Sigmoid colon (tissue), 7 donors: ENCODE measurements at places on chromosomes 4 and X. TPM values are rescaled to one million over a fixed set of nuclear protein-coding genes. Genes with fewer than 3 reads are reported as not detected.
A peak's percentile ranks its signal among the peaks of the same experiment; 100 is the strongest.

DNA sequence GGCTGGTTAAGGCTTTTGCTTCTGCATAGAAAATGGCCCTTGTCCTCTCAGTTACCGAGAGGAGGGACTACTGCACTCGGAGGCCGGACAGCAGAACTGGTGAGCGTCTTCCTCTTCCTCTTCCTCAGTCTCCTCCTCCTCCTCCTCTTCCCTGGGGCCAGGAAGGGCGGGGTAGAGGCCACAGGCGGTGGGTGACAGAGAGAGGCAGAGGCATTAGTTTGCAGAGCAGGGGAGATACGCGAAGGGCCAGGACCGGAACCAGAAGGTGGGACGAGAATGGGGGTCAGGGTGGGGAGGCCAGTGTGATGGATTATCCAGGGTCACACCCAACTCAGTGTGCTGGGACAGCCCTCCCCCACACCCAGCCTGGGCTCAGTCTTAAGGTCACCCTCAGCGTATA is 14.5 kb downstream of the IQSEC2 start:
- DNase-seq = no peak
- no peak overlapping the region for H3K27ac ChIP-seq
- no peaks in the 10 kb centered on the region for H3K36me3 ChIP-seq

Gene AKAP14
- not detected for total RNA-seq

GRCh38 chr4:11494232-11494631 is 65.5 kb upstream of the HS3ST1 start:
- DNase-seq = no peak
- H3K27me3 ChIP-seq = no peaks in the 10 kb centered on the region
- no peaks in the 10 kb centered on the region for H3K4me1 ChIP-seq
- no peaks in the 10 kb centered on the region for H3K36me3 ChIP-seq

- no peak overlapping the region for H3K4me3 ChIP-seq
- no peaks in the 10 kb centered on the region for H3K27me3 ChIP-seq
- no peaks in the 10 kb centered on the region for H3K4me1 ChIP-seq
- no peaks in the 10 kb centered on the region for H3K36me3 ChIP-seq
Measured at GRCh38 chr4:139438141-139438540, 15.8 kb upstream of the RAB33B start.

DNA sequence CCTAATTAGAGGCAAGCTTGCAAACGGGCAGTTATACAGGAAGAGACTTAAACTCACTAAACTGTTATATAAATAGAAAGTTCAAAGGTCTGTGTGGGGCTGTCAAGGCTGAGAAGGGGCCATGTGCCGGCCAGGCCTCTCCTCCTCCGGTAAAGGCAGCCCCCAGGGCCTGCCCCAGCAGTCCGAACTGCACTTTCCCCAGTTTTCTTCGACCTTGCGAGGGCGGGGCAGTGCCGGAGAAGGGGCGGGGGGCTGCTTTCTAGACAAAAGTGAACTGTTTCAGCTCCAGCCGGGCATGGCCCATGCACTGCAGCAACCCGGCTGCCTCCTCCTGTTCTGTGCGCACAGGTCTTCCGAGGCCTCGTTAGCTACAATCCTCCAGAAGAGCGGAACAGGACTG is 4.1 kb downstream of the AFF2 start:
- H3K27me3 ChIP-seq = peaks cover 12% of the 10 kb centered on the region
- H3K4me3 ChIP-seq = no peak overlapping the region
- H3K27ac ChIP-seq = no peak overlapping the region
- peaks cover 9% of the 10 kb centered on the region for H3K4me1 ChIP-seq
- no peaks in the 10 kb centered on the region for H3K36me3 ChIP-seq

DNA sequence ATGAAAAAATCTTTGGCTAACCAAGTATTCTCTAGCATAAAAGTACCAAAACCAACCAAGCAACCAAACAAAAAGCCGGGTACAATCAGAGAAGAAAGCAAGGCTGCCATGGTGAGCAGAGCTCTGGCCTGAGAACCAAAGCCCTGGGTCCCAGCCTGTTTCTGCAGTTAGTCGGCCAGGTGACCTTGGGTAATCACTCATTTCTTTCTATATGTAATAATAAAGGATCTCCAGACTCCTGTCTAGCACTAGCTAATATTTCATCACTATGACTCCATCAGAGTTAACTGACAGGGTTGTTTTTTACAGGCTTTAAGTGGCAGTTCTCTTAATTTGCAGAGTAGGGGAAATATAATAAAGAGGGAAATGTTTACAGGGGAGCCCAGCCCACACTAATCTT is 34.0 kb upstream of the RASGEF1B start:
- no peaks in the 10 kb centered on the region for H3K27me3 ChIP-seq
- H3K27ac ChIP-seq = peak overlapping the region; percentile 49
- peaks cover 6% of the 10 kb centered on the region for H3K4me1 ChIP-seq
- no peak for DNase-seq
- H3K4me3 ChIP-seq = no peak overlapping the region

DNA sequence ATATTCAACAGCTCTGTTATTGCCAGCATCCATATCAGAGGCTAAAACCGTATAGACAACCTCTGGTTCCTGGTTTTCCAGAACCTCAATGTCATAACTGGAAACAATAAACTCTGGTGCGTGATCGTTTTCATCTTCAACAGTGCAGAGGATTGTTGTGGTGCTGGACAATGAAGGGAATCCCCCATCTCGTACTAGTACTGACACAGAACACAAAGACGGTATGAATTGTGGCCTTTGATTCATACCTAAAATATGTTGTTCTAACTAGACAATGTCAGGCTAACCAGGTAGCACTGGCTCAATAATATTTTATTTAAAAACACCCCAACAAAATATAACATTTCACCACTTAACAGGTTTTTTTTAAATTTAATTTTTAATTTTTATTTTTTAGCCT is 186.9 kb downstream of the DCHS2 start:
- no peak overlapping the region for H3K27ac ChIP-seq
- DNase-seq = no peak
- H3K4me3 ChIP-seq = no peak overlapping the region

DNA sequence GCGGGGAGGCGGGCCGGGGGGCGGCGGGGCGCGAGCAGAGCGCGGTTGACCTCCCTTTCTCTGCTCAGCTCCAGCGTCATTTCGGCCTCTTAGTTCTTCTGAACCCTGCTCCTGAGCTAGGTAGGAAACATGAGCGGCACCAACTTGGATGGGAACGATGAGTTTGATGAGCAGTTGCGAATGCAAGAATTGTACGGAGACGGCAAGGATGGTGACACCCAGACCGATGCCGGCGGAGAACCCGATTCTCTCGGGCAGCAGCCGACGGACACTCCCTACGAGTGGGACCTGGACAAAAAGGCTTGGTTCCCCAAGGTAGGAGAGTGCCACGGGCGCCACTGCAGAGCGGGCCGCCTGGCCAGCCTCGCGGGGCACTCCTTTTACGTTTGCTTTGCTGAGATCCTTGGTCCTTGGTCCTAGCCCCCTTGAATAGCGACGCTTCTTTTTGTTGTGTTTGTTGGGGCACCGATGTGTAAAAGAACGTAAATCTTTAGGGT is at the start of gene HTATSF1:
TSS of gene HTATSF1 (plus strand) at position 37 of the 497 bp plus-strand sequence. CDS start at position 130, 93 bp downstream.
- peak within 1 kb of the TSS; percentile 95 for H3K27ac ChIP-seq
- no peaks in the 10 kb centered on the region for H3K36me3 ChIP-seq
- H3K27me3 ChIP-seq = no peaks in the 10 kb centered on the region
- H3K4me1 ChIP-seq = no peaks in the 10 kb centered on the region

GRCh38 chr4:47612116-47613023 is 127.3 kb downstream of the ATP10D start:
- H3K27me3 ChIP-seq = no peaks in the 10 kb centered on the region
- no peak overlapping the region for H3K27ac ChIP-seq
- DNase-seq = no peak
- H3K4me1 ChIP-seq = no peaks in the 10 kb centered on the region
- H3K36me3 ChIP-seq = no peaks in the 10 kb centered on the region
- no peak overlapping the region for H3K4me3 ChIP-seq

- H3K36me3 ChIP-seq = no peaks in the 10 kb centered on the region
- no peak overlapping the region for H3K4me3 ChIP-seq
- H3K27ac ChIP-seq = no peak overlapping the region
- DNase-seq = peak; percentile 75
Measured at GRCh38 chr4:75547647-75548387, 8.0 kb upstream of the ODAPH start.

GRCh38 chr4:80074651-80075050 is 1.6 kb upstream of the ANTXR2 start:
- no peak for DNase-seq
- H3K27ac ChIP-seq = peak overlapping the region; percentile 94
- peaks cover 27% of the 10 kb centered on the region for H3K4me1 ChIP-seq
- no peaks in the 10 kb centered on the region for H3K27me3 ChIP-seq

GRCh38 chr4:45897946-45898585 is 225.8 kb downstream of the GABRG1 start:
- no peaks in the 10 kb centered on the region for H3K36me3 ChIP-seq
- no peak for DNase-seq
- no peak overlapping the region for H3K27ac ChIP-seq
- no peaks in the 10 kb centered on the region for H3K4me1 ChIP-seq
- no peak overlapping the region for H3K4me3 ChIP-seq
